ENCODE measurements at places on chromosomes 16 and 17.

DNA sequence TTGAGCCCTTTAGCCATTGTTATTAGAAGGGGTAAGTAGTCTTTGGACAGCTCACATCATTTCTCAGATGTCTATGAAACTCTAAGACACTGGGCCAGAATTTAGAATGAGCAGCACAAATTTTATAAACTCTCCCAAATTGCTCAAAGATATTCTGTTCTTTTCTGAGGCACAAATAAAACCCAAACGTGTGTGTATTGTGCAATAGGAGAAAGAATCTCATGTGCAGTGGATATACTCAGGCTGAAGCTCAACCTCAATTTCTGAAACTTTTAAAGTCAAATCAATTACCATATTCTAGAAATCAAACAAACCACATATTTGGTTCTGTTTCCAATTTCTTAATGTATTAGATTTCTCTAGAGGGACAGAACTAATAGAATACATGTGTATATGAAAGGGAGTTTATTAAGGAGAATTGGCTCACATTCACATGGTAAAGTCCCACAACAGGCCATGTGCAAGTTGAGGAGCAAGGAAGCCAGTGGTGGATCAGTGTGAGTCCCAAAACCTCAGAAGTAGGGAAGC lies 403.6 kb downstream of the RBFOX1 start:
- no peak for DNase-seq

DNA sequence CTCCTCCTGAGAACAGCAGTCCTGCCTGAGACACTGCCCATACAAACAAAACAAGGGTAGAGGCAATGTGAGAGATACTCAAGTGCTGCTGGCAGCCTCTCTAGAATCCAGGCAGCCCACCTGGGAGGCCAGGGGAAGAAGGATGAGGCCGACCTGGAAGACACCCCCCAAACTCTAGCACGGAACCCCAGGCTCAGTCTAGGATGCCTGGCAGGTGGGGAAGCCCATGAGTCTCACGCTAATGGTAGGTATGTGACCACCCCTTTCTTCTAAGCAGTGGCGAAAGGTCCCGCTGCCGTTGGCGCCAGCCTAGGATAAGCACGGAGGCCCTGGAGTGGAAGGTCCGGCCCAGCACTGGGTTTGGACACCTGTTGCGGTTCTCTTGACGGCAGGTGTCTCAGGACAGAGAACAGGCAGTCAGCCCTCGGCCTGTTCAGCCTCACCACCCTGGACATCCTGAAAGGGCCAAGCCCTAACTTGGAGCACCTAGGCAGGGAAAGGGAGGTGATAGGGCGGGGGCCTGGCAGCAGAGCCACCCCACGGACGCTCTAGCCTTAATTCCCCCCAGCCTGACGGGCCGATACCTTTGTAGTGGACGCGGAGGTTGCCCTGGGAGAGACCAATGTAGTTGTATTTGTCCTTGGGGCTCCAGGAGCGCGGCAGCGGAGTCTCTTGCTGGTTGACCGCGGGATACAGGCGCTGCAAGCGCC lies 487 bp downstream of the RANBP10 start:
- no peak for DNase-seq

- no peak for DNase-seq
Observed at GRCh38 chr17:71085238-71086033, 916.1 kb downstream of the KCNJ2 start.

- no peak for DNase-seq
Observed at GRCh38 chr16:29811896-29812665, at the start of gene PRRT2. TSS of gene PRRT2 (plus strand) at chr16:29812193. CDS start at chr16:29813055, 862 bp downstream.

GRCh38 chr17:33192951-33193911 lies 99.9 kb downstream of the ASIC2 start:
- no peak for DNase-seq

DNA sequence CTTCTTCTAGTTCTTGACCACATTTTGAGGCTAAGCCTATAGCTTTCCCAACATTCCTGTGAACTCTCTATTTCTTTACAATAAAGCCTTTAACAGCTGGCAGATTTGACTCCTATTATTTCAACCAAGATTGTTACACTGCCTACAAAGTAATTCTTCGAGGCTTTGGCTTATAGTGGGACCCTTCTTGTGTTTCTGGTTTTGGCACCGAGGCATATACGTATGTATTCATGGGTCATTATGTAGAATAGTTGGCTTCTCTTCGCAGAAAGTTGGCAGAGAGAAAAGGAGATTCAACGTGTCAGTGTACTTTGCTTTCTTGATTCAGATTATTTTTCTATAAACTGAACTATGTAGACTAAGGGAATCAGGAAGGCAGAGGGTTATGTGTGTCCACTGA lies 102.2 kb downstream of the ABCA8 start:
- DNase-seq, result no peak

GRCh38 chr16:89002851-89003830 lies 26.1 kb upstream of the CBFA2T3 start:
- no peak for DNase-seq

DNA sequence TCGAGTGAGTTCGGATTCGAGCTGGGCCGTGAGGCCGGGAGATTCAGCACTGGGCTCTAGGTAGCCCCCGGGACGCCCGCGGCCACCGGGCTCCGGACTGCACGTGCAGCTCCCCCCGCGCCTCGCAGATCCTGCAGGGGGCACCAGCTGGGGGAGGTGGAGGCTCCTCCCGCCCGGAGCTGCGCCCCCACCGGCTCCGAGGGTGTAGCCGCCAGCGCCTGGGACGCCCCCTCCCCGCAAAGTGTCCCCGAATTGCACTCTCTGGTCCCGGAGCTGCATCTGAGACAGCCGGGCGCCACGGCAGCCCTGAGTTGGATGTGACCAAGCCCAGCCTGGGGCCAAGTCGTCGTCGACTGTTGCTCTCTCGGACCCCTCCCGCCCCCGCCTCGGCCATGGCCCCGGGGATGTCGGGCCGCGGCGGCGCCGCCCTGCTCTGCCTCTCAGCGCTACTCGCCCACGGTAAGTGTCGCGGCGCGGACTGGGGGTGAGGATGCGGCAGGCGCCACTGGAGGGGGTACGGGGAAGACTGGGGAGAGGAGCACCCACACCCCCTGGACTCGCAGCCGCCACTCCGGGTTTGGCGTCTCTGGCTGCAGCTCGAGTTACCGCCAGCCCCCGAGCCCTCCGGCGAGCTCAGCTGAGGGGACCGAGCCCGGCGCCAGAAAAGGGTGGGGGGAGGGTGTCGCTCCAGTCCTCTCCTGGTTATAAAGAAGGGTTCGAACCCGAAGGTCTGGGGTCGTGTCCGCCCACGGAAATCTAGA lies 1.5 kb downstream of the TMEM132E start:
- no peak for DNase-seq

GRCh38 chr16:9212621-9213020 lies 121.2 kb downstream of the HAPSTR1 start:
- DNase-seq, result no peak

GRCh38 chr16:84909476-84910085 lies 89.8 kb downstream of the CRISPLD2 start:
- no peak for DNase-seq

- DNase-seq, result no peak
Observed at GRCh38 chr17:58504826-58505351, 9.5 kb downstream of the MTMR4 start.

DNA sequence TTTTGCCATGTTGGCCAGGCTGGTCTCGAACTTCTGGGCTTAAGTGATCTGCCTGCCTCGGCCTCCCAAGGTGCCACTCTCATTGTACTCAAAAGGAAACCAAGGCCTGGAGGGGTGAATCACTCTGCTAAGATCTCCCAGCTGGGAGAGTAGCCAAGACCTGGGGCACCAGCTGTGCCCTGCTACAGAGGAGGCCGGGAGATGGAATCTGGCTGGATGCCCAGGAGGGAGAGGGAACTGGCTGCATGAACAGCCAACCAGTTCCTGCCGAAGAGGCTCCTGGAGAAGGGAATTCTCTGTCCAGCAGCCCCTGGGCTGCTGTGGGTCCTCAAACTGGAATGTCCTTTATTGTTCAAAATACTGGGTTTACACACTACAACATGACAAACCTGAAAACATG lies 238.7 kb upstream of the CIBAR2 start:
- DNase-seq, result no peak

- no peak for DNase-seq
Observed at GRCh38 chr16:56373003-56373402, 52.3 kb downstream of the AMFR start.
